ENCODE measurements at places on chromosomes 7 and 10. TPM values are rescaled to one million over a fixed set of nuclear protein-coding genes. Genes with fewer than 3 reads are reported as not detected.
A peak's percentile ranks its signal among the peaks of the same experiment; 100 is the strongest.

The LIPM gene
- not detected for total RNA-seq

The C10orf53 gene
- not detected for total RNA-seq

The TEX47 gene
- not detected for total RNA-seq

The SEM1 gene
- 75.6 TPM for total RNA-seq

The GCK gene
- 0.90 TPM for total RNA-seq

DNA sequence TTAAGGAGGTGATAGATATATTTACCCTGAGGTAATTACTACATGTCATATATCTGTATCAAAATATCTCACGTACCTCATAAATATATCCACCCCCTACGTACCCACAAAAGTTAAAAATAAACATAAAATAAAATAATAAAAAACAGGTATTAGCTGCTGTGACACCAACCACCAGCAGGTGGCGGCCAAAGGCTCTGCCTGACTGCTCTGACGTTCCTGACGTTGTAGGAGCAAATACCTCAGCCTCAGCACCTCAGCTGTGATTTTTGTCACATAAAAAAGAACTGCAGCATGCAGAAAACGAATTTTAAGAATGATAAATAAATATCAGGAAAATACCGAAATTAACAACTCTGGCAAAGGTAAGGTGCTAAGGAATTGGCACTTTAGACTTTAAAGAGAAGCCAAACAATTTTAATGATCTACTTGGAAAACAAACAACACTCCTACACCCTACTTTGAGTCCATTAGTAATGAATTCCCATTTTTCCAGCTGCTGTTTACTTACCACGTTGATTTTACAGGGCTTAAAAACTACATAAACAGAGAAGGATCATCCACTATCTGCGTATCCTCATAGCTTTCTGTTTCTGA is 125.4 kb upstream of the TARP start:
- peak; percentile 45 for DNase-seq

- DNase-seq: no peak
These were observed 3.4 kb upstream of the PPP2R2D start for GRCh38 chr10:131897297-131897899.

DNA sequence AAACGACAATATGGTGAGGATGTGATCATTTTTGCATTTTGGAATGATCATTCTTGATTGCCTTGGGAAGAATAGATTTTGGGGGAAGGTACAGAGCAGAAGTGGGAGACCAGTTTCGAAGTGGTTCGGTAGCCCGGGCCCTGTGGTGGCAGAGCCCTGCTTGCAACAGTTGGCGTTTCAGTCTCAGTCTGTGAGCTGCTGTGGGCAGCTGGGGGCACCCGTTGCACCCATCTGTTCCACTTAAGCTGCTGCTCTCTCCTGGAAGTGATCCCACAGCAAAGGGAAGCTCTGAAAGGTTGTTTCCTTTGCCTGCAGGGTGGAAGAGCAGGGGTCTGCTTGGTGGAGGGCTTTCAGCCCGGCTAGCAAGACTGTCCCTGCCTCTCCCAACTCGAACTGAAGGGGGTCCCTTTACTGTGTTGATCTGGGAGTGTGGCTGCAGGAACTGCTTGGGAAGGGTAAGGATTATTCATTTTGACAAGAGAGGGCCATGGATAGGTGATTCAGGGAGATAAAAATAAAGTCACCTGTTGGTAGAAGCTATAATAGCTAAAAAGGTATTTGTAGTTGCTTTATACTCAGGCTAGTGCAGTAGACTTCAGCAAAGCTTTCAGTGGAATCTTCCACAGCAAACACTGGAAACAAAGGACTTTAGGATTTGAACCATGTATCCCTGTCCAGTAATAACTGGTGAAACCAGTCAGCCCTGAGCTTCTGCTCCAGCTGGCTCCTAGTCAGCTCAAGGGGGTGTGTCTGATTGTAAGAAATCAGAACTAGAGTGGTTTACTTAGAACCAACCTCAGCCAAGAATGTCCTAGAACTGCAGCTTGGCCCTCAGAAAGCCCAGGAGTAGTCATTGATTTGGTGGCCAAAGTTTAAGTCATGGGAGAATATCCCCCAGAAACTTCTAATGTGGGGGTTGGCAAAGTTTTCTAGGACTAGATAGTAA is 53.1 kb upstream of the PDCD4 start:
- DNase-seq: no peak

DNA sequence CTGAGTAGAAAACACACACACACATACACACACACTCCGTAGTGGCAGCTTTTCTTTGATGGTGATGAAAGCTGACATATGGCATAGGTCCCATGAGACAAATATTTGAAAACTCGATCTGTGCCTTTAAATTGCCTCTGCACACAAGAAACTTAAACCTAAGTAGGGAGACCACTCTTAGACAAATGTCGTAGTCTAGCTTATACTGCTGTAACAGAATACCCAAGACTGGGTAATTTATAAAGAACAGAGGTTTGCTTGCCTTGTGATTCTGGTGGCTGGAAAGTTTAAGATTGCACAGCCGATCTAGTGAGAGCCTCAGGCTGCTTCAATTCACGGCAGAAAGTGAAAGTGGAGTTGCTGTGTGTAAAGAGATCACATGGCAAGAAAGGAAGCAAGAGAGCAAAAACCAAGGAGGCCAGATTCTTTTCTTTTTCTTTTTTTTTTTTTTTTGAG is 489.4 kb upstream of the SORCS1 start:
- DNase-seq: no peak

DNA sequence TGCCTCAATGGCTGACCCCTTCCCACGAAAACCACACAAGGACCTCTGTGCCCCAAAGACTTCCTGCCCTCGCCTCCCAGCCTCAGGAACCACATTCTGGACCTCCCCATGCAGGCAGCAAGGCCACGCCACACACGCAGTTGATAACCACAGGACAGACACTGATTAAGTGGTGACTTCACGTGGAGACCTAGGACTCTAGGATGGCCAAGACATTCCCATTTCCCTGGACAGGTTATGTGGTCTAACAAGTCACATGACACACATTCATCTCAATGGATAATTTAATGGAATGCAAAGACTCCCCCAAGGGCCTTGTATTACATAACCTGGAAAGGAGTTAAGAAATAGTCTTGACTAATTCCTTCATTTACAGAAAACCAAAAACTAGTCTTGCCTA is 110.2 kb downstream of the LARP4B start:
- DNase-seq: no peak

GRCh38 chr7:37832194-37832593 is 16.2 kb upstream of the NME8 start:
- DNase-seq: no peak

DNA sequence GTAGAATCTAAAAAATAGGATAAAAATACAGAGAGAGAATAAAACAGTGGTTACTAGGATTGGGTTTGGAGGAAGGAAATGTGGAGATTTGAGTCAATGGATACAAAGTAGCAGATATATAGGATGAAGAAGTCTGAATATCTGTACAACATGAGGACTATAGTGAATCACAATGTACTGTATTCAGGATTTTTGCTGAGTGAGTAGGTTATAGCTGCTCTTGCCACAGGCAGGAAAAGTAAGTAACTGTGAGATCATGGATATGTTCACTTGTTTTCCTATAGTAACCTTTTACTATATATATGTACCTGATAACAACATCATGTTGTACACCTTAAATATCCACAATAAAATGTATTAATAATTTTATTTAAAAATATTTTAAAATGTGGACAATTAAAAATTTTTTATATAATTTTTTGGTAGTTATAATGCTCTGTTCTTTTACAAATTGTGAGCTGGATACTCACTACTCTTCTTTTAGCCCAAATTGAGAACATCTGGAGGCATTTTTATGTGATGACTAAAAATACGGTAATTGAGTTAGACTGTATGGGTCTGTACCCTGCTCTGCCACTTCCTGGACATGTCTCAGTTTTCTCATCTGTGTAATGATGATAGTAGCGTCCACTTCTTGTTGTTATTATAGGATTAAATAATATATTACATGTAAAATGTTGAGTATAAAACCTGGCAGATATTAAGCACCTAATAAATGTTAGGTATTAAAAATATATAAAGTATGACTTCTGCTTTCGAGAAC is 439.1 kb downstream of the AUTS2 start:
- DNase-seq: no peak

GRCh38 chr7:92228100-92228499 is 17.6 kb downstream of the KRIT1 start:
- DNase-seq: no peak

DNA sequence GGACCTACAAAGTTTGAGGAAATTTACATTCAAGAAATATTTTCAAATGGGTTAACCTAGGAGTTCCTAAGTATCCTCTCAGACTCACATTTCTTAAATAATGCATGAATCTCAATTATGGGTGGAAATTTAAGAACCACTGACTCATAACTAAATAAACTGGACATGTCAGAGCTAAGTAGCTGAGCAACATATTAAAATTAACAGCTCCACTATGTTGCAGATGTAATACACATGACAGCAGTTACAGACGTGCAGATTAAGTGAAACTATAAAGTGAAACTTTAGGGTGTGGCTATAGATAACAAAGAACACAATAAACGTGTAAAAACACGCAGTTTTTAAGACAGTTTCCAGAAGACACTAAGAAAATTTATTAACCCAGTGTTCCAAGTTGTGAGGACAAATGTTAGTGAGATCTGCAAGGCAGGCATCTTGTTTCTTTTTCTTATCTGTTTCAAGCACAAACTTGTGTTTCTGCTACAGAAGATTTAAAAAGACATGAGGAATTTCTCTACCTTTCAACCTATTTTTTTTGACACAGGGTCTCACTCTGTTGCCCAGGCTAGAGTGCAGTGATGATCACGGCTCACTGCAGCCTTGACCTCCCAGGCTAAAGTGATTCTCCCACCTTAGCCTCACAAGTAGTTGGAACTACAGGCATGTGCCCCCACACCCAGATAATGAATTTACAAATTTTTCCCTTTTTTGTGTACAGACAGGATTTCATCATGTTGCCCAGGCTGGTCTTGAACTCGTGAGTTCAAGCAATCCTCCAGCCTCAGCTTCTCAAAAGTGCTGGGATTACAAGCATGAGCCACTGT is 25.3 kb downstream of the DNMBP start:
- no peak for DNase-seq

DNA sequence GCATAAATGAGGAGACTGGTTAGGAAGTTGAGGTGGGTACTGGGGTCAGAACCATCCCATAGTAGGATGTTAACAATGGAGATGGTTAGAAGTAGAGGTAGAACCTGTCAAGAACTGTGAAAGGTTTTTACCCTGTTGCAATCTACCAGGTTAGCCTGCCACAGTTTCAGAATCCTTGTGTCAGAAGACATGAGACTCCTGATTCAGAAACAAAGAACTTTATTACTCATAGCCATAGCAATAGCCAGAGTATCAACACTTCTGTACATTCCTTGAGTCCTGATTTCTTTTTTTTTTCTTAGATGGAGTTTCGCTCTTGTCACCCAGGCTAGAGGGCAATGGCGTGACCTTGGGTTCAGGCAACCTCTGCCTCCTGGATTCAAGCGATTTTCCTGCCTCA is 200.9 kb downstream of the GRM3 start:
- no peak for DNase-seq

DNA sequence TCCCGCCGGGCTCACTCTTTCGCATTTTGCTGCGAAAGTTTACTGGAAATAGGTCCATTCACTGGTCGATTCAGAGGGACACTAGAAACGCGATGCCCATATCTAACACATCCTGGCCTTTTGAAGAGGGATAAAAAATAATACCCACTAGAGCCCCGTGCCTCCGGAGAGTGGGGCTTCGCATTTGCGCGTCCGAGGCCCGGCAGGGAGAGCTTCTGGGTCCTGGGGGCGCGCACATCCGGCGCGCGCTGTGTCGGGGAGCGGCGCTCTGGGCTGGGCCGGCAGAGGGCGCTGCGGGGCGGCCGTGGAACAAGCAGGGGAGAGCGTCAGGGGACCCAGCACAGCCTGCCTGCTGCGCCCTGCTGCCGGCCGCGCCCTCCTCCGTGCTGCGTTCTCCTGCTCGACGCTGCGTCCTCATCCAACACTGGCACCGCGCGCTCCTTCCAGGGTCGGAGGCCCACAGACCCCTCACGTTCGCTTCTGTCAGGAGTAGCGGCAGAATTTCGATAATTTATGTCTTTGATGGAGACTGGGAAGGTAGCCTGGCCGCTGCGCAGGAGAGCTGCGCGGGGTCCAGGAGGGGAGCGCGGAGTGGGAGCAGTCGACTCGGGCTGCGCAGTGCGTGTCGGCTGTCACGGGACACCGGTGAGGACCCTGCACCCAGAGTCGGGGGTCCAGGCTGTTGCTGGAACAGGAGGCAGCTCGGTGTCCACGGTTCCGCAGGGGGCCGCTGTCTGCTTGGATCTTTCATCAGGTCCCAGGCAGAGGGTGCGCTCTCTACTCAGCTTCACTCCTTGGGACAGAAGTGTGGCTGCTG is 41.5 kb upstream of the ZNF32 start:
- DNase-seq: peak; percentile 84

DNA sequence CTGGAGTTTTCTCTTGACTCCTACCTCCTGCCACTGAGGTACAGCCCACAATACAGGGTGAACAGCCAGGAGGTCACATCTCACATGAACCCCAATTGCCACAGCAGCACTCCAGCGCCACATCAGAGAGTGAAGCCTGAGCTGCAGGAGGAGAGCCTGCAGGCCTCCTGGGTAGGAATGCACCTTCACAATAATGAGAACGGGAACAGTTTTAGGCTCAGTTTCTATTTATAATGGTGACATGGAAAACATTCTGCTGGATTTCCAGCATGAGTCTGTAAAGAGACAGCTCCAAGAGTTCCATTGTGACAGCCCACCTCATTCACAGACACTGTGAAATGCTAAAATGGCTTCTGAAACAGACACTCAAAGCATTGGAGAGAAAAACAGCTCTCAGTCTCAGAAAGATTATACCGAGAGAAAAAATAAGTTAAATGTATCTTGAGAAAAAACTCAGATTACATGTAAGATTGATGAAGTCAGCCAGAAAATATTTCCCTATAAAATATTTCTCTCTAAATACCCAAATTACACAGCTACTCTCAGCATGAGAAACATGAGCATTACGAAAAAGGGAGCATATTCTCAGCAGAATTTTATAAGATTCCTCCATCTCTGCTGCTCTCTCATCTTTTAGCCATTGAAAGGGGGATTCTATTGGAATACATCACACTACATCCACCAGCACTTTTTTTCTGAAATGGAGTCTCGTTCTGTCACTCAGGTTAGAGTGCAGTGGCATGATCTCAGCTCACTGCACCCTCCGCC is 11.3 kb downstream of the ZNF680 start:
- DNase-seq: no peak

DNA sequence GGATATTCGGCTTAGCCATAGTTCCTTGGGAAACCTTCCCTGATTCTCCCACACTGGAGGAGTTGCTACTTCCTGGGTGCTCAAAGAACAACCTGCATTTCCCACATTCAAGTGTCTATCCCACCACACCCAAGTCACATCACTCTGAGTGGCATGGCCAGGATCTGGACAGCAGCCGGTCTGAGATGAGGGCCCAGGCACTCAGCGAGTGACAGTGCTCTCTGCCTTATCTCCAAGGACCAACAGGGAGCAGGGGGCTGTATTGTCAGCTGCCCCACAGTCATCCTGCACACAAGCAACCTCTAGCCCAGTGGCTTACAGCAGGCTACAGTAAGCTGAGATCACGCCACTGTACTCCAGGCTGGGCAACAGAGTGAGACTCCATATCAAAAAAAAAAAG is 16.1 kb upstream of the SLC18A3 start:
- no peak for DNase-seq

- DNase-seq: no peak
These were observed 118.9 kb downstream of the CDK14 start for GRCh38 chr7:90715067-90715466.

GRCh38 chr7:151599401-151600227 is 79.9 kb upstream of the RHEB start:
- DNase-seq: no peak

- DNase-seq: no peak
These were observed 1225.5 kb upstream of the CELF2 start for GRCh38 chr10:9792181-9792580.
